ENCODE measurements at places on chromosomes 16 and 17.

GRCh38 chr17:50003911-50004310 is 8.9 kb upstream of the DLX3 start:
- no peak for DNase-seq

DNA sequence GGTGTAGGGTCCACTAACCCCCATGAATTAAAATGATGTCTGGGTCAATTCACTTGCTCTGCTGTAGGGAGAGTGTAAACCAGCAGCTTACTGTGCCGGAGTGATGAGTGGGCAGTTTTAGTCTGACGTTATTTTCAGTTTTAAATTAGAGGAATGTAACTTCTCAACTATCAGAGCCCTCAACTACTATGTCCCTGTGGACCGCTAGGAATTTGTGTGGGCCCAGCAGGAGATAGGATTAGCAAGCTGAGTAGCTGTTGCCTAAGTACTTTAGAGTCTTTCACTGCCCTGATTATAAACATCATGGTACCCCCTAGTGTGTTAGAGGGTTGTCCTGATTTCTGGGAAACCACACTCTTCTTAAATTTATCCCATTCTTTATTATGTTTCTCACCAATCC is 11.4 kb downstream of the MARVELD3 start:
- DNase-seq = no peak

DNA sequence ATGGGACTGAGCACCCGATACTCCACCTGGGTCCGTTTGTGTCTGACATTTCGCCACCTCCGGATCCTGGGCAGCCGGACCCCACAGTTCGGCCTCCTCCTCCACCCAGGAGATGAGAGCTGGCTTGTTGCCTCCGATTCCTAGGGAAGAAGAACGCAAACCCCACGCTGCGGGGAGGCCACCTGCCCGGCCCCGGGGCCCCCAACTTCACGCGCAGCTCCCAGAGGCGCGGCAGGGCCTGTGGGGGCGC is 542 bp downstream of the ZNF764 start:
- DNase-seq = no peak

GRCh38 chr16:20884240-20884556 is 16.0 kb downstream of the DCUN1D3 start:
- no peak for DNase-seq

DNA sequence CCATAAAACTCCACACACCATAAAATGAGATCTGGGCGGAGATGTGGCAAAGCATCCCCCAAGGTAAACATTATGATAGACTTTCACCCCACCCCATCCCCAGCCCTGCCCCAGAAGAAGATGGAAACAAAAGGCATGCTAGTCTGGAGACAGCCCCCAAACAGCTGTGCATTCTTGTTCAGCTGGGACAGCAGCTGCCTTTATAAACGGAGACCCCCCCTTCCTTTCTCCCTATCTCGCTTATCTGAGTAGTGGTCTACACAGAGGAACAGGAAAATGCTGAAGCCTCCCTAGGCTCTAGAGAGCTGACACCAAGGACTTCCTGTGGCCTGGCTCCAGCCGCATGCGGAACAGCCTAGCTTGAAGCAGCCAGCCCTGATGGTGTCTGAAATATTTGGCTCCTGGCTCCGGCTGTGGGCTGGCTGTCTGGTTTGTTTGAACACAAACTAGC is 190.3 kb upstream of the ANKFN1 start:
- DNase-seq = no peak

DNA sequence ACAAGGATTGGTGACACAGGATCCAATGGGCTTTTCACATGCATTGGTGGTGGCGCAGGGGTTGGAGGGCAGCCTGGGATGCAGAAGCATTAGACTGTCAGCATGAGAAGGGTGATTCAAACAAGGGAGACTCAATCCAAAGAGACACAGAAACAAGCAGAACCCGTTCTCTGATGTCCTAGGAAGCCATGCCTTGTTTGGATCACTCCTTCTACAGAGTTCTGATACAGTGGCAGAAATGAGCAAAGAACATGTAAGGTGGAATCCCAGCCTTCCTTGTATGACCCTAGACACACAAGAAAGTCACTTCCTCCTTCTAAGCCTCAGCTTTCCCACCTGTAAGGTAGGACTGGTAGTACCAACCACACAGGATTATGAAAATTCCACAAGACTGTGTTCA is 5.7 kb downstream of the KRT33B start:
- no peak for DNase-seq

DNA sequence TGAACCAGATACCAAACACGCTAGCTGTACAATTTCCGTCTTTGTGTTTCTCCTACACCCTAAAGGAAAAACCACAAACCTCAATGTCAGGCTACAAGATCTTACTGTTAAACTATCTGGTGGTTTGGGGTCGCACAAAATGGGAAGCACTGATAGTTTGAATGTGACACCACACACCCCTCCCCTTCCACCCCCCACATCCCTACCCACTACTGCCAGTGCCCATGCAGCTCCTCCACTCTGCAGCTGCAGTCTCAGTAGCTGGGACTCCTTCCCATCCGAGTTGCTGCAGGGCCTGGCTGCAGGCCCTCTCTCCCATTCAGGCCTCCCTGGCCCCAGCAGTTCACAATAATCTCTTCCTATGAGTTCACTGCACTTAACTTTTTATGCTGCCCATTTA is 18.4 kb downstream of the TRAP1 start:
- peak; percentile 85 for DNase-seq

GRCh38 chr17:37729905-37730304 is 15.0 kb downstream of the HNF1B start:
- no peak for DNase-seq

- DNase-seq = peak; percentile 95
Observed at GRCh38 chr17:81057079-81057730, 22.3 kb downstream of the BAIAP2 start.

DNA sequence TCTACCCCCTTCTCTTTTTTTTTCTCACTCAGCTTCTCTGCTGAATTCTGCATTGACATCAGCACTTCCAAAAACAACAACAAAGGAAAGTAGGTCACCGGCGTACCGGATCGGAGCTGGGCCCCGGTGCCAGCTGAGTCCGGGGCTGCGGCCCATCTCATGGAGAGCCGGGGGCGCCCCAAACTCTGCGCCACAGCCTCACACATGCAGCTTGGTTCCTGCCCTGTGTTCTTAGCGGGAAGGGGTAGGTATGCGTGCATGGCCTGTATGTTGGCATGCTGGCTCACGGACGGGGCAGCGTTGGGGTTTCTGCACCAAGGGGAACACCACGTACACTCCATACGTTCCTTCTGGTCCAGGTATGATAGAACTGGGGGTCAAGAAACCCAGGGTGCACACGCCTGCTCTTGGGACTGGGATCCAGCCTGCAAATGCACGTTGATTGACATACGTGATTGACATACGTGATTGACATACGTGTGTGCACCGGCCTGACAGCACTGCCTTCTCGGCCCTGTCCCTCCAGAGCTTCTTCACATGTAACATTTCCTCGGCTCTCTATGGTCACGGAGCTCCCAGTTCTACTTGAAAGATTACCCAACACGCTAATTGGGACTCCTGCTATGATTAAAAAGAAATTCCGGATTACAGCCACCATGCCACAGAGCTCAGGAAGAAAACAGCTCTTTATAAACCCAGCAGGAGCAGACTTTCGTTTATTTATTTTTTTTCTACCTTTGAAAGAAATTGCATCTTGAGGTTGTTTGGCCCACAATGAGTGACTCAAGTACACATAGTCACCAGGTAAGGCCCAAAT is 88.7 kb downstream of the RPA1 start:
- DNase-seq = no peak

DNA sequence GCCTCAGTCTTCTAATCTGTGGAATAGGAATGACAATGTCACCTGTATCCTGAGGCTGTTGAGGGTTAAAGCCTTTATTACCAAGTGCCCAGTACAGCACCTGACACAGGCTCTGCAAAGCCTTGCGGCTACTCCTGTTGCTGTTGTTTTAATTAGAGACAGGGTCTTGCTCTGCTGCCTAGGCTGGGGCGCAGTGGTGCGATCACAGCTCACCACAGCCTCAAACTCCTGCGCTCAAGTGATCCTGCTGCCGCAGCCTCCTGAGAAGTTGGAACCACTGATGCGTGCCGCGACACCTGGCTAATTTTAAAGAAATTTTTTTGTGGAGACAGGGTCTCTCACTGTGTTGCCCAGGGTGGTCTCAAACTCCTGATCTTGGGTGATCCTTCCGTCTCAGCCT is 5.4 kb downstream of the GSE1 start:
- no peak for DNase-seq

- no peak for DNase-seq
Observed at GRCh38 chr17:57766318-57766943, 21.3 kb upstream of the CCDC182 start.

DNA sequence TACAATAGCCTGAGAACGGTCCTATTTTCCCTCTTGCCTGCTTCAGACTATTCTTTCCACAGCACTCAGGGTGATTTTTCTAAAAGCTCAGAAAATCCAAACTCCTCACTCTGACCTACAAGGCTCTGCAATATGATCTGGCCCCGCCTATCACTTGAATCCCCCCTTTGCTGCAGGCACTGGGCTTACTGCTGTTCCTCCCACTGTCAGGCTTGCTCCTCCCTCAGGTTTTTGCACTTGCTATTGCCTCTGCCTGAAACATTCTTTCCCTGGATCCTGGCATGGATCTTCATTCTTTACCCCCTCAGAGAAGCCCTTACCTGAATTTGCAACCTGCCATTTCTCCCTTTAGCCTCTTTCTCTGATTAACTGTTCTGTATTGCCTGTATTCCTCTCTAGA is 52.3 kb downstream of the RPGRIP1L start:
- no peak for DNase-seq

GRCh38 chr17:6936370-6937028 is 59.4 kb upstream of the ALOX12 start:
- no peak for DNase-seq

- DNase-seq = no peak
Observed at GRCh38 chr16:68972720-68973119, 129.4 kb downstream of the TANGO6 start.

- no peak for DNase-seq
Observed at GRCh38 chr17:14875557-14876412, 389.3 kb downstream of the PMP22 start.

DNA sequence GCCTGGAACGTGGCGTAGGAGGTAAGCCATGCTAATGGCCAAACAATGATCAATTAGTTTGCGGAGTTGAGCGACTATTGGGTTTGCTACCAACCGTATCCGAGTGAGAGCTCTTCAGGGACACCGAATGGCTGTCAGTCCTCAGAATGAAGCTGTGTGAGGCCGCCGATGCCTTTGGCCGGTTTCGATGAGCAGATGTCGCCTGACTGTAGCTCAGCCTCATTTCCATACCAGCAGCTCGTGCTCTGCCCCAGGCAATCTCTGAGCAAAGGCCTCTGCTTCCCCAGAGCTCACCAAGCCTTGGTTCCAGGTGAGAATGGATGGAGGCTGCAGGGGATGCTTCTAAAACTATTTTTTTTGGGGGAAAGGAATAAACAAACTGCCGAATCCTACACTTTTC is 111.7 kb upstream of the HS3ST4 start:
- DNase-seq = no peak

- no peak for DNase-seq
Observed at GRCh38 chr17:3944485-3945388, 19.5 kb downstream of the ATP2A3 start.

DNA sequence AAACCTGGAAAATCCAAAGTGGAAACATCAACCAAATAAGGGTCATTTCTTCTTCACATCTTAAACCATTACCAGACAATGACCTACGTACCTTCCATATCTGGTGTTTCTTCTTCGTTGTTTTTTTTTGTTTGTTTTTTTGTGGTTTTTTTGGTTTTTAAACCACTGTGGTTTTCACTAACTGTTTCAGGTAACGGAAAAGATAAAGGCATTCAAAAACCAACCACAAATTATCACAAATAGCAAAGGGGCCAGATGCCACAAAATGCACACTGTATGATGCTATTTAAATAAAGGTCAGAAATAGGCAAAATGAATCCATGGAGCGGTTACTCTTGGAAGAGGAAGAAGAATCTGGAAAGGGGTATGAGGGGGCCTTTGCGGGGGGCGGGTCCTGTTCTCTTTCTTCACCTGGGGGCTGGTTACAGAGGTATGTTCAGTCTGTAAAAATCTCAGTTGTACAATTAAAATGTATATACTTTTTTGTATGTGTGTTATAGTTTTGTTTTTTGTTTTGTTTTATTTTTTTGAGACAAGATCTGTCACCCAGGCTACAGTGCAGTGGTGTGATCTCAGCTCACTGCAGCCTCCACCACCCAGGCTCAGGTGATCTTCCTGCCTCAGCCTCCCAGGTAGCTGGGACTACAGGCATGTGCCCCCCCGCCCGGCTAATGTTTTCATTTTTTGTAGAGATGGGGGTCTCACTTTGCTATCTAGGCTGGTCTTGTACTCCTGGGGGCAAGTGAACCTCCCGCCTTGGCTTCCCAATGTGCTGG is 29.6 kb downstream of the LITAF start:
- no peak for DNase-seq

DNA sequence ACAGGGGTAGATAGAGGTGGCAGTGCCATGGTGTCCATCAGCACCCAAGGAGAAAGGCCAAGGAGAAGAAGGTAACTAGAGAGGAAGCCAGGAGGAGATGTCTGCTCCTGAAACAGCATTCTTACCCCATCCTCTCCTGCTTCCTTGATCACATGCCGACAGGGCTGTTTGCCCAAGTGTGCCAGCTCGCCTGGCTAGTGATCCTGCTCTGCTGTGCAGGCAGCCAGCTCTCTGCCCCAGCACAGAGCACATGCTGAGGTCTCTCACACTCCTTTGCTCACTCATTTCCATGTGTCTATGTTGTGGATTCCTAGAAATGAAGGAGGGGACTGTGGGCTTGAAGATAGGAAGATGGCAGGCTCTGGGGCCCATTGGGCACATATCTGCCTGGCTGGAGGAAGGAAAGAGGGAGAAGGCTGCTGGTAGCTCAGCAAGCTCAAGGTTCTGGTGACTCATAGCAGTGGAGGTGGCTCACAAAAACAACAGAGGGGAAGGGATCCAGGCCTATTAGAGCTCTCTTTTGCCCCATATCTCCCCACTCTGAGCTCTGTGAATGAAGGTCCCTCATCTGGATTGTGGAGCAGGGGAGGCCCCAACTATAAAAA is 54.3 kb downstream of the NEUROD2 start:
- DNase-seq = no peak

- DNase-seq = peak; percentile 62
Observed at GRCh38 chr17:38982858-38983746, 15.9 kb upstream of the FBXO47 start.

- no peak for DNase-seq
Observed at GRCh38 chr16:31488468-31489297, 5.8 kb downstream of the SLC5A2 start.

- no peak for DNase-seq
Observed at GRCh38 chr17:12040478-12040877, 19.8 kb downstream of the MAP2K4 start.

- DNase-seq = peak; percentile 47
Observed at GRCh38 chr16:72099377-72099818, 5.8 kb downstream of the DHX38 start.

- peak; percentile 39 for DNase-seq
Observed at GRCh38 chr16:526181-527014, 1.1 kb upstream of the CAPN15 start.

- no peak for DNase-seq
Observed at GRCh38 chr17:72640415-72641165, 451.9 kb downstream of the SLC39A11 start.

GRCh38 chr17:47413872-47414271 is 90.1 kb downstream of the EFCAB13 start:
- no peak for DNase-seq
